ENCODE measurements at places on chromosomes 7 and 10.

- DNase-seq: no peak
These were observed 497.9 kb upstream of the GALNT17 start for GRCh38 chr7:70634071-70634470.

- DNase-seq: no peak
These were observed 306.3 kb downstream of the C7orf25 start for GRCh38 chr7:42605406-42606192.

- DNase-seq: no peak
These were observed 259.5 kb upstream of the HGF start for GRCh38 chr7:82029236-82029913.

GRCh38 chr7:118245267-118246040 is 20.9 kb downstream of the ANKRD7 start:
- DNase-seq: no peak

DNA sequence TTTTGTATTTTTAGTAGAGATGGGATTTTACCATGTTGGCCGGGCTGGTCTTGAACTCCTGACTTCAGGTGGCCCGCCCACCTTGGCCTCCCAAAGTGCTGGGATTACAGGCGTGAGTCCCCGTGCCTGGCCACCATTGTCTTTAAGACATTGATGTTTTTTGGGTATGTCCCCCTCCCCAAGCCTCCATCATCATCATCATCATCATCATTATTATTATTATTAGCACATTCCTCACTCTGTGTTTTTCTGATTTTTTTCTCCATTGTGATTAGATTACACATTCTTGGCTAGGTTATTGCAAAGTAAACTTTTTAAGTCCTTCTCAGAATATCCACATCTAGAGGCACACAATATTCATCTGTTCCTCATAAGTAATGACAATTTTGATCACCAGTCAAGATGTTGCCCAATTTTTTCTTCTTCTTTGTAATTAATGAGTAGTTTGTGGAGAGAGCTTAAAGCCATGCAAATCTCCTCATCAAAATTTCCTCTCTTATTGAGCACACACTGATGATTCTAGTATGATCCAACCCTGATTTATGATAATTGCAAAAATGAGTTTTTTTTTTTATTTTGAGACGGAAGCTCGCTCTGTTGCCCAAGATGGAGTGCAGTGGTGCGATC is 47.5 kb downstream of the EPC1 start:
- no peak for DNase-seq

- DNase-seq: no peak
These were observed 40.2 kb downstream of the ASB13 start for GRCh38 chr10:5625992-5626777.

DNA sequence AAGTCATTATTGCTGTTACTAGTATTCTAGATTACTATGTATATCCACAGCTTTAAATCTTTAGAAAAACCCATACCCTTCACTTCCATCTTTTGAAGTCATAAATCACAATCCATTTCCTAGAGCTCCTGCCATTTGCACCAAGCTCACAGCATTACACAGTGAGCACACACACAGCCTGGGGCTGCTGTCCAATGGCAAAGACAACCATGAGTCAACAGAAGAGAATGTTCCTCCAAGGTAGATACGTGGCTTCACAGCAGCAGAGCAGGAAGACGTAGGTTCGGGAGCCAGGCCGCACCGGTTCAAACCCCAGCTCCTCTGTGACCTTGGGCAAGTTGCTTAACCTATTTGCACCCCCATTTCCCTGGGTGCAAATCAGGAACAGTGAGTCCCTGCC is 234.6 kb downstream of the DIP2C start:
- DNase-seq: no peak

- DNase-seq: no peak
These were observed 46.9 kb downstream of the AP3M1 start for GRCh38 chr10:74103560-74104258.

DNA sequence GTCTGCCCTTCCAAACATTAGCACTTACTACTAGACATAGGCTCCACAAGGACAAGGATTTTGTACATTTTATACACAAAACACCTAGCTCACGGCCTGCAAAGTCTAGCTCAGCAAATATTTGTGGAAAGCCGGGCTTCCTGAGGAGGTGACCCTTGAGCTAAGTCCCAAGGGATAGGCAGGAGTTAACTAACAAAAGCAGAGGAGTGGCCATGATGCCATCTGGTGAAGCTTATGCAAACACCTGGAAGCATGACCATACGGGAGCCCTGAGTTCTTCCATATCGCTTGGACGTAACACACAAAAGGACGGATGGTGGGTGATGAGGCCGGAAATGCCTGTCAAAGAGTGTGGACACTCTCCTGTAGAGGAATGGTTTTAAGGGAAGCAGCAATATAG is 25.9 kb upstream of the YAE1 start:
- DNase-seq: peak; percentile 31

DNA sequence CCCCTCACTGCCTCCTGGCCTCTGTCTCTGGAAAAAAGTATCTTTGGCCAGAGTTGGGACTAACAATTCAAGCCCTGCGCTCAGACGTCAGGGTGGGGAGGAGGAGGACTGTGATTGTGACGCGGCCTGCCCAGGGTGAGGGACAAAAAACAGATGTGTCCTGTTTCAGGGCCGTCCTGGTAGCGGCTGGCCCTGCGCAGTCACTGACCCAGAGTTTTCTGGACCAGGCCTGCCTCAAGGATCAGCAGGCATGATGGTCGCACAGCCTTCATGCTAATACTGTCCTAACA is 110.1 kb downstream of the CYTH3 start:
- no peak for DNase-seq

GRCh38 chr7:608361-608760 is 88.7 kb upstream of the PDGFA start:
- DNase-seq: no peak

DNA sequence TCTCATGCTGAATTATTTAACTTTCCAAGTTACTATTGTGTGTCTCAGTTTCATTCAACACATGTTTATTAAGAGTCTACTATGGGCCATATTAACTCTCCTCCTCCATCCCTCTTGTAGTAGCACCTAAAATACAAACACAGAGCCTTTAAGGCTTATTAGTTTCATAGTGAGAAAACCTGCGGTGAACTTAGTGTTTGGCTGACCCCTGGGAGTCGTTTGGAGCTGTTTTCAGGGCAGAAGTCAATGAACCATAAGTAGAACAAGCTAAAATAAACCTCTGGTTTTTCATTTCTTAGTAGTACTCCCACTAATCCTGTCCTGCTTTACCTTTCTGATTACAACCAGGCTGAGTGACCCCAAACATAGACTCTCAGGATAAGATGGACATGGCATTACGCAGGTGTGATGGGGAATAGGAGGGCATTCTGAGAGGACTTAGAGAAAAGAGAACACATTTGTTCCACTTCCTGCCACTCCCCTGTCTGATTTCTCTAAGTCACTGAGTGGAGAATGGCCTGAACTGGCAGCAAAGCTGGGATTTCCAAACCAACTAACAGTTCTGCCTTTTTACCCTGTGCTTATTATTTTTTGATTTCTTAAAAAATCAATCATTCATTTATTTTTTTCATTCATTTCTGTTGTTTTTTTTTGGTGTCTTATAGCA is 74.5 kb downstream of the LRMDA start:
- no peak for DNase-seq

DNA sequence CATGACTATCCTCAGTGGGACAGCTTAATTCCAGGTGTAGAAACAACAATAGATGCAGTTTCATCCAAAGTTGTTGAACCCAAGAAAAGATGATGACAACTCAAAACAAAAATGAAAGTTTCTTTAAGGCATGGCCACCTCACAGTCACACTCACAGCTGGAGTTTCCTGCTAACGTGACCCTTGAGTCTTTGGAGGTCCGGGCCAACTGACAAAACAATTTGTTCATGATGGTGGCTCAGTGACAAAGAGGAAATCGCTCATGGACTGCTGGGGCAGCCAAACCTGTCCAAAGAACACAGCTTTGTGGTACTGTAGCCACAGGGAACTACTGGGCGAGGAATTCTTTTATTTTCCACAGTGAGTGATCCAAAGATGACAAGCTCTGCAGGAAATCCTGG is 96.0 kb upstream of the JCAD start:
- DNase-seq: no peak

GRCh38 chr7:103297837-103298179 is 573 bp downstream of the PMPCB start:
- peak; percentile 17 for DNase-seq

DNA sequence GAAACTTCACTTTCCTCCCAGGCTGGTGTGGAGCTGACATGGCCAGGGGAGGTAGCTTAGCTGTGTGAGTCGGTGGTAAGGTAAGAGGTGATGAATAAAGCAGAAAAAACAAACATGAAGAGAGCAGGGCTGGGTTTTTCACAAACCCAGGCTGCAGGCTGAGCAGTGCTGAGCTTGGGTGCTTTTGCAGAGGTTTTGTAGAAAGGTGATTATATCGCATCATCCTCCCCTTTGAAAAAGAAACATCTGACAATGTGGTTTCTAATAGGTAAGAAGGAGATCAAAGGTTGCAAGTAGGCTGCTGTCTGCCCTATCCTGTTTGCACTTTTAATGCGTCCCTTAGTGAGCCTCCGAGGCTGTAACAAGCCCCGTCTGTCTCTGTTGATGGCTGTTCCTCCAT is 69.6 kb upstream of the GRM8 start:
- no peak for DNase-seq

Measured in NCI-H526 (cell line).